ENCODE measurements at places on chromosomes 11 and 22.
A peak's percentile ranks its signal among the peaks of the same experiment; 100 is the strongest.

DNA sequence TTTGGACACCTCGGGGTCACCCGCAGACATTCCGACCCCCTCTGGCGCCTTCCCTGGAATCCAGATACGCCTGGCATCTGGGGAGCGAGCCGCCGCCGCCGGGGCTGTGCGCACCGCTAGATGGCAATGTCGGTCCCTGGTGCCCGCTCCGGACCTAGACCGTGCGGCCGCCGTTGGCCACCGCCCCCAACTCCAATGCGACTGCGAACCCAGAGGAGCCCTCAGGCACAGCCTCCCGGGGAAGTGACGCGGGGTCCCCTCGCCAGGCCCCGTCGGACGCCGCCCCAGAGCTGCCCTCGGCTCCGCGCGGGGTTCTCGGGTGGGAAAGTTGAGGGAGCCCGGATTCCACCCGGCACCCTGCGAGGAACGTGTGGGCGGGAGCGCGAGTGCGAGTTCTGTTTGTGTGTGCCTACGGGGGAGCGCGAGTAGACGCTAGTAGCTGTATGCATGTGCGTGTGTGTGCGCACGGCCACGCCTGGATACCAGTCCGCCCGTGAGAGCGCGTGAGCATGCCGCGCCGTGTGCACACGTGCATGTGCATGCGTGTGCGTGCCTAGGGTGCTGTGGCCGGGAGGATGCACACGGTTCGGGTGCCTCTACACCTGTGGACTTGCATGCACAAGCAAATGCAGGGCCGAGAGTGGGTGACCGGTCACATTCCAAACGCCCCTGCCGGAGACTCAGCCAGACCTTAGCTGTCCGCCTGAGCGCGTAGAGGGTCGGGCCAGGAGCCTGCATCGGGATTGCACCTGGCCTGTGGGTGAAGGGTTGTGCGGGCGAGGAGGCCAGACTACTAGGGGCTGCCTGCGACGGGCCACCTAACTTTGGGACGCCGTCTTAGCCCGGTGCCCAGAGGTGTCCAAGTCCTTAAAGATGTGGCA is 1.9 kb downstream of the CHRM4 start:
- peaks cover 19% of the 10 kb centered on the region for H3K4me1 ChIP-seq
- H3K27me3 ChIP-seq, result peaks cover 58% of the 10 kb centered on the region
- peak; percentile 75 for DNase-seq
- H3K36me3 ChIP-seq, result peaks cover 4% of the 10 kb centered on the region

GRCh38 chr11:17790453-17790852 is 55.9 kb downstream of the KCNC1 start:
- H3K27ac ChIP-seq, result no peak overlapping the region
- DNase-seq, result no peak
- H3K4me1 ChIP-seq, result no peaks in the 10 kb centered on the region
- H3K36me3 ChIP-seq, result no peaks in the 10 kb centered on the region

- peaks cover 17% of the 10 kb centered on the region for H3K36me3 ChIP-seq
- no peak for DNase-seq
- H3K27ac ChIP-seq, result no peak overlapping the region
- H3K4me1 ChIP-seq, result peaks cover 11% of the 10 kb centered on the region
- no peaks in the 10 kb centered on the region for H3K27me3 ChIP-seq
Observed at GRCh38 chr11:129237880-129238638, 45.9 kb upstream of the ARHGAP32 start.

DNA sequence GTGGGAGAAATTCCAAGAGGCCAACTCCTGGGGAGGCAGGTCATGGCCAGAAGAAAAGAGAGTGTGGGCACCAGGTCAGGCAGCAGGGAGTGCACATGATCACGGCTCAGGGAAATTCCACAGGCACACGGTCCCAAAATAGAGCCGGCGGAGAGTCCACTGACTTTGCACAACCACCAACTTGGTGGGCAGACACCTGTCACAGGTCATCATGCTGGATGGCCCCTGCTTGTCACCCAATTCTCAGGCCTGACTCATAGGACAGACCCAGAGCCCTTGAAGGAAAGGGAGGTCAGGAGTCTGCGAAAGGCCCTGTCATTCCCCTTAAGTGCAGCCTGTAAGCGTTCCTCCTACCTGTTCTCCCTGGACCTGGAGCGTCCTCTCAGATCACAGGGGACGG is 15.8 kb downstream of the APOL2 start:
- H3K36me3 ChIP-seq, result peaks cover 3% of the 10 kb centered on the region
- peaks cover 11% of the 10 kb centered on the region for H3K4me1 ChIP-seq
- H3K27ac ChIP-seq, result no peak overlapping the region
- no peaks in the 10 kb centered on the region for H3K27me3 ChIP-seq

DNA sequence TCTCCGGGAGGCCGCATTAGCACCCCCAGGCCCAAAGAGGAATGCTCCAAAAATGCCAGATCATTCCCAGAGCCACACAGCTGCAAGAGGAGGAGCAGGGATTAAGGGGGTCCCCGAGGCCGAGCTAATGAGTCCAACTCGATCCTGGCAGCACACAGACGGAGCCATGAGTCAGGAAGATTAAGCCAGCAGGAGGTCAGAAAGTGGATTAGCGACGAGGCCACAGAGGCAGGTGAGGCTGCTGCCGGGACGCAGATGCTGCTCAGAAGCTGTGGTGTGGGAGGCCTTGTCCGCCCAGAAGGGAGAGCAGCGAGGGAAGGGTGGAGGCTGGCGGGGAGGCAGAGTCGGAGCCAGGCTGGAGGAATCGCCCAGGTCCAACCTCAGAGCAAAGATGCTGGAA is 120.5 kb downstream of the SHANK2 start:
- H3K4me3 ChIP-seq, result no peak overlapping the region
- H3K36me3 ChIP-seq, result peaks cover 30% of the 10 kb centered on the region
- no peak for DNase-seq

GRCh38 chr11:11568651-11569229 is 53.1 kb downstream of the GALNT18 start:
- H3K27ac ChIP-seq, result no peak overlapping the region
- peaks cover 7% of the 10 kb centered on the region for H3K27me3 ChIP-seq
- H3K4me3 ChIP-seq, result no peak overlapping the region
- no peaks in the 10 kb centered on the region for H3K4me1 ChIP-seq
- DNase-seq, result no peak
- H3K36me3 ChIP-seq, result no peaks in the 10 kb centered on the region

DNA sequence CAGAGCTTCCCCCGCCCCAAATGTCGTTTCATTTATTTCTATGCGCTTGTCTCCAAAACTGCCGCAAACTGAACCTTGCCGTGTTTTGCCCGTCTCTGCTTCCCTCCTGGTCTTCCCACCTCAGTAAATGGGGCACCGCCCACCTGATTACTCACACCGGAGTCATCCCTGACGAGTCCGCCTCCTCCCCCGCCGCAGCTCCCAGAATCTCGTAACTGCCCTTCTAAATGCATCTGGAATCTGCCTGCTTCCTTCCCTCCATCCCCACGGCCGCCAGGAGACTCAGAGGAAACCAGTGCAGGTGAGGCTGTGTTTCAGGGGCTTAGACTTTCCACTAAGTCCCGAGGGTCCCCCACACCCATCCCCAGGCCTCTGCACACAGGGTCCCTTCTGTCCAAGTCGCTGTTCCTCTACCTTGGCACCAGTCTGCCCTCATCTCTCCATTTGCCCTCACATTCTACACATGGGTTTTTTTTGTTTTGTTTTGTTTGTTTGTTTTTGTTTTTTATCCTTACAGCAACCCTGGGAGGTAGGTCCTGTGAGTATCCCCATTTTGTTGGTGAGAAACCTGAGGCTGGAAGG is 62.6 kb upstream of the PHF21B start:
- no peak overlapping the region for H3K27ac ChIP-seq
- no peak overlapping the region for H3K4me3 ChIP-seq

GRCh38 chr11:66251809-66252208 is 16.6 kb upstream of the RAB1B start:
- no peak overlapping the region for H3K4me3 ChIP-seq
- peaks cover 7% of the 10 kb centered on the region for H3K36me3 ChIP-seq
- peaks cover 2% of the 10 kb centered on the region for H3K4me1 ChIP-seq
- H3K27me3 ChIP-seq, result no peaks in the 10 kb centered on the region

- no peak for DNase-seq
- no peaks in the 10 kb centered on the region for H3K36me3 ChIP-seq
- no peak overlapping the region for H3K27ac ChIP-seq
- H3K4me1 ChIP-seq, result no peaks in the 10 kb centered on the region
- H3K4me3 ChIP-seq, result no peak overlapping the region
Observed at GRCh38 chr11:38315151-38315550, 1717.1 kb upstream of the RAG2 start.

DNA sequence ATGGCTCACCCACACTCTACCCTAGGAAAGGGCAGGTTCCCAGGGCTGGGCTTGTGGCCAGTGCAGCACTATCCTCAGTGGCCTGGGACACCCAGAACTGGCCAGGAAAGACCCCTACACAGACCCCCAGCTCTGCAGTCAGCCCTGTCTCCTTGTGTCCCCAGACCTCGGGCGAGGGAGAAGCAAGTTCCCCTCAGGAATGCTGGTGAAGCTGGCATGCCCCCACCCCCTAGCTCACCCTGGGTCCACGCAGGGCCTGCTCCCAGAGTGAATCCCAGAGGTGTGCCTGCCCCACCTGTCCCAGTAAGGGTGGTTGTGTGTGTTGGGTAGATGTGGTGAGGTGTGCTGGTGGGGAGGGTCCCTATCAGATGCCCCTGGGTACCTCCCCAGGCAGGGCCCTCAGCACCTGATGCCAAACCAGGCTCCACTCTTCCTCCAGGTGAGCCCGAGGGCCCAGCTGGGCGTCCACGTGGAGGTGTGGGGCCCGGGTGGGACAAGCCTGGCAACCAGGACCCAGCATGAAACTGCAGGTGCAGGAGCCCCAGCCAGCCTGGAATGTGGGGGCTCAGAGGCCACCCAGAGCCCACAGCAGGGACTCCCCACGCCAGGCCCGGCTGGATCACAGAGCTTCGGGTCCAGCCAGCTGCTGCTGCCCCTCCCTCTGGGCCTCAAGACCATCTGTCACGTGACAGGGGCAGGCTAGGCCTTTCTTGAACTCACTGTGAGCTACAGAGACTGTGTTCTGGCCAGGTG is 48.4 kb upstream of the KCNQ1OT1 start:
- no peak overlapping the region for H3K4me3 ChIP-seq
- H3K36me3 ChIP-seq, result no peaks in the 10 kb centered on the region
- no peak for DNase-seq
- H3K4me1 ChIP-seq, result peaks cover 10% of the 10 kb centered on the region
- no peak overlapping the region for H3K27ac ChIP-seq

DNA sequence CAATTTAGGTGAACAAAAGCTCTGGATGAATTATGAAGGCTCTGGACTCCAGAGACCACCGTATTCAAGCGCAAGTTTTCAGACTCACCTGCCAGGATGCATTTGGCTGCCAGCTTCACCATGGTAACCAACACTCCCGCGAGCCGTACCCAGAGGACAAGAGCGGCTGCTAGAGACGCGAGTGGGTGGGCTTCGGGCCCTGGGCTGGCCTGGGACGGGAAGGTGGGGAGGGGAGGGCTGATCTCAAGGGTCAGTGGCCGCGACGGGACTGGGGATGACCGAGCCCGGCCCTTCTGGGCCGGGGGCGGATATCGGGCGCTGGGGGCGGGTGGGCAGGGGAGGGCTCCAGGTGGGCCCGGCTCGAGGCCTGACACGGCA is 344 bp downstream of the IFT27 start:
- peaks cover 7% of the 10 kb centered on the region for H3K4me1 ChIP-seq
- peaks cover 3% of the 10 kb centered on the region for H3K36me3 ChIP-seq
- H3K4me3 ChIP-seq, result peak overlapping the region; percentile 80
- peak overlapping the region; percentile 58 for H3K27ac ChIP-seq
- peaks cover 17% of the 10 kb centered on the region for H3K27me3 ChIP-seq
- peak; percentile 32 for DNase-seq

GRCh38 chr22:28329186-28330073 is 350.2 kb downstream of the TTC28 start:
- no peaks in the 10 kb centered on the region for H3K27me3 ChIP-seq
- DNase-seq, result no peak
- no peak overlapping the region for H3K4me3 ChIP-seq

DNA sequence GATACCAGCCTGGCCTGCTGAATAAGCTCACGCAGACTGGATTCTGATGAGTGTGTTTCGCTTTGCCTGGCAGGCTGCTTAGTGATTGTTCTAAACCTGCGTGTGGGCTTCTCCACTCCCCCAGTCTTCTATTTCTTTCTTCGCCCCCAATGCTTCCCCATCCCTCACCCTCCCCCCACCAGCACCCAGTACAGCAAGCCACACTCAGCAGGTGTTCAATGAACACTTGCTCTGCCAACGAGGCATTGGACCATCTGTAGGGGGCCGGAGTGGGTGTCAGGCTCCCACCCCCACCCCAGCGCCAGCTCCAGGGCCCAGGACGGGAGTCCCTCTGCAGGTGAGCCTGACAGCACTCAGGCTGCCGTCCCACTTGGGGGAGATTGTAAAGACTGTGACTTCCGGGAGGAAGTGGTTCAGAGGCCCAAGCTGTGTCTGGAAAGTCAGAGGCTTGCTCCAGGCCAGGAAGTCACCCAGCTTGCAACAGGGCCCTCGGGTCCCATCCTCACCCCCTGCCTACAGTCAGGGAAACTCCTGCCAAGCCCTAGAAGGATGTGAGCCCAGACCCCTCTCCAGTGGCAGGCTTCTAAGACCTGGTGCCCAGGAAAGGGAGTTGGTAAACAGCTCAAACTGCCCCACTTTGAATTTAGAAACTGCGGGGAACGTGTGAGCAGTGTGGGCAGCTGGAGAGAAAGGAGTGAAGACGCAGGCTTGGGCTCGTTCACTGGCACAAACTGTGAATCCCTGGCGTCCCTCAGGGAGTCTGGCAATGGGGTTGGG is 66.3 kb upstream of the PRDM11 start:
- no peak overlapping the region for H3K27ac ChIP-seq
- no peak overlapping the region for H3K4me3 ChIP-seq
- H3K4me1 ChIP-seq, result peaks cover 5% of the 10 kb centered on the region
- H3K36me3 ChIP-seq, result no peaks in the 10 kb centered on the region
- no peak for DNase-seq

DNA sequence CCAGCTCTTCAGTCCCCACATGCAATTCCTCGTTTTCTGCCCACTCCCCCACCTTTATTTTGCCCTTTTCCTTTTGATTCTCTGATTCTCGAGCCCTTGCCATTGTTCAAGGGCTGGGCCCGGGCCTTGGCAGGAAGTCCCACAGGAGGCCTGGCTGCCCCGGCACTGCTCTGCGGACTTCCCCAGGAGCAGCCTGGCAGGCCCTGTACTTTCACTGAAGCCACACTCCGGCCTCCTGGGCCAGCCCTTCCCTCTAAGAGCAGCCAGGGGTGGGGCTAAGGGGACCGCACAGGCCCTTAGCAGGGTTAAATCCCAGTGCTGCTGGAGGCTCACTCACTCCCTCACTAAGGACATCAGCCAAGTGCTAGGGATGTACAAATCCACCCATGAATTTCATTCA is 4.1 kb downstream of the LRRC32 start:
- no peak overlapping the region for H3K27ac ChIP-seq
- H3K27me3 ChIP-seq, result peaks cover 56% of the 10 kb centered on the region
- no peaks in the 10 kb centered on the region for H3K4me1 ChIP-seq

- H3K4me3 ChIP-seq, result peak within 1 kb of the TSS; percentile 99
- no peaks in the 10 kb centered on the region for H3K27me3 ChIP-seq
- peaks cover 28% of the 10 kb centered on the region for H3K4me1 ChIP-seq
- H3K36me3 ChIP-seq, result peaks cover 3% of the 10 kb centered on the region
- DNase-seq, result peak; percentile 57
Observed at GRCh38 chr11:100687054-100687629, at the start of gene ARHGAP42. Gene ARHGAP42 (plus strand): TSS chr11:100687288. CDS start chr11:100687679, 391 bp downstream.

DNA sequence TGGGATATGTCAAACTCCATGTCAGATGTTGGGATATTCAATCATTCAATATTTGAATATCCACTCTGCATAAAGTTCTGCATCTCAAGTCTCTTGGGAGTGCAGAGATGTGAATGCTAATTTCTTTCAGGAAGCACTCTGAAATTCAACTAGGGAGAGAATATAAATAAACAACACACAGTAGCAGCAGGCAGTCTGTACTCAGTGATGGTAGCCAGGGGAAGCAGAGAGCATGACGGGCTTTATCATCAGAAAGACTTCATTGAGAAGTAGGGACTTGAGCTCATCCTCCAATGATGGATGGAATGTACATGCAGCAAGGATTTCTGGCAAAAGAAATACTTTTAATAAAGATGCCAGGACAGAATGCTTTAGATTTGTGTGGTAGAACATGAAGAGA is 9.8 kb upstream of the TEAD1 start:
- no peak for DNase-seq
- no peaks in the 10 kb centered on the region for H3K36me3 ChIP-seq
- no peaks in the 10 kb centered on the region for H3K4me1 ChIP-seq
- H3K4me3 ChIP-seq, result no peak overlapping the region
